Upper lobe of right lung (tissue), 1 donor: ENCODE measurements at places on chromosomes 12 and 14. TPM values are rescaled to one million over a fixed set of nuclear protein-coding genes. Genes with fewer than 3 reads are reported as not detected.

- no peak overlapping the region for H3K27ac ChIP-seq
- DNase-seq: no peak
- H3K4me1 ChIP-seq: no peaks in the 10 kb centered on the region
- no peaks in the 10 kb centered on the region for H3K27me3 ChIP-seq
- H3K4me3 ChIP-seq: no peak overlapping the region
- H3K36me3 ChIP-seq: no peaks in the 10 kb centered on the region
These were observed 8.4 kb upstream of the MYH7 start for GRCh38 chr14:23443881-23444280.

GRCh38 chr14:97706819-97707218 is 909.6 kb downstream of the VRK1 start:
- H3K36me3 ChIP-seq: no peaks in the 10 kb centered on the region
- H3K27ac ChIP-seq: no peak overlapping the region
- H3K4me1 ChIP-seq: no peaks in the 10 kb centered on the region
- no peak for DNase-seq
- H3K27me3 ChIP-seq: no peaks in the 10 kb centered on the region

GRCh38 chr12:3136641-3137267 is 59.6 kb downstream of the TSPAN9 start:
- no peaks in the 10 kb centered on the region for H3K27me3 ChIP-seq
- H3K4me1 ChIP-seq: peaks cover 45% of the 10 kb centered on the region
- H3K4me3 ChIP-seq: no peak overlapping the region
- H3K36me3 ChIP-seq: no peaks in the 10 kb centered on the region
- no peak for DNase-seq

DNA sequence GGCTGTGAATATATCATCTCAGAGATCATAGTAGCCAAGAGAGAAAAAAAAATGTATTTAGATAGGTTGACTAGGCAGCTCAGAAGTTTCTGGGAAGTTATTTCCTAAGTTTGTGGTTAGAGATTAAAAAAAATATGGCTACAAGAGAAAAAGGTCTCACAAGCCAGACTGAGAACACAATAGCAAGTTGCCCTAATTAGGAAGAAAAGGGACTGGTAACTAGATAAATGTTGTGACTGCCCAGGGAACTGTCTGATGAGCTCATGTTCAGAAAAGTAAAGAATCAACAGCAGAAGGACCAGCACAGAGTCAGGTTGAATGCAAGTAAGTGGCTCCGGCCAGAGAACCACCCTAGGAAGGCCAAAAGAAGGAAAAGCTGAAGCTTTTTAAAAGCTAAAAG is 256.6 kb downstream of the PRKD1 start:
- no peaks in the 10 kb centered on the region for H3K27me3 ChIP-seq
- no peaks in the 10 kb centered on the region for H3K4me1 ChIP-seq
- no peaks in the 10 kb centered on the region for H3K36me3 ChIP-seq
- no peak overlapping the region for H3K27ac ChIP-seq
- H3K4me3 ChIP-seq: no peak overlapping the region
- DNase-seq: no peak

DNA sequence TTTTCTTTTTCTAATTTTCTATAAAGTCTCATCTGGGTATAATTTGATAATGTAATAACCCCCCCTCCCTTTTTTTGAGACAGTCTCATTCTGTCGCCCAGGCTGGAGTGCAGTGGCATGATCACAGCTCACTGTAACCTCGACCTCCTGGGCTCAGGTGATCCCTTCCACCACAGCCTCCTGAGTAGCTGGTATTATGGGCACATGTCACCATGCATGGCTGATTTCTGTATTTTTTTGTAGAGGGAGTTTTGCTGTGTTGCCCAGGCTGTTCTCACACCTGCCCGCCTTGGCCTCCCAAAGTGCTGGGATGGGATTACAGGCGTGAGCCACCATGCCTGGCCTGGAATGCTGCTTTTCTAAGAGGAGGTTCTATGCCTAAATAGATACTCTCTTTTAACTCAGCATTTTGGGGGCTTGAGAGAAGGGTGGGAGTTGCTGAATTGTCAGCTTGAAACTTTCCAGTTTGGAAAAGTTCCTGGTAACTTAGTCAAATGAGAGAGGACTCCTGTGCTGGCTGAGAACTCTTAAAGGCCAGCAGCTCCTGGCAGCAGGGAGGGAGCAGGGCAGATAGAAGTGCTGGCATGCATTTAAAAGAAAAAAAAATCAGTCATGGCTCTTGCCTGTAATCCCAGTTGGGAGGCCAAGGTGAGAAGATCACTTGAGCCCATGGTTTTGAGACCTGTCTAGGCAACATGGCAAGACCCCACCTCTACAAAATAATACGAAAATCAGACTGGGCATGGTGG is 13.0 kb downstream of the NUDT4 start:
- H3K27ac ChIP-seq: peak overlapping the region; percentile 2
- H3K36me3 ChIP-seq: peaks cover 6% of the 10 kb centered on the region
- DNase-seq: no peak
- no peak overlapping the region for H3K4me3 ChIP-seq

- no peak overlapping the region for H3K27ac ChIP-seq
- peaks cover 13% of the 10 kb centered on the region for H3K4me1 ChIP-seq
- no peak for DNase-seq
- no peaks in the 10 kb centered on the region for H3K36me3 ChIP-seq
These were observed 15.1 kb downstream of the ZDHHC22 start for GRCh38 chr14:77126461-77126990.

DNA sequence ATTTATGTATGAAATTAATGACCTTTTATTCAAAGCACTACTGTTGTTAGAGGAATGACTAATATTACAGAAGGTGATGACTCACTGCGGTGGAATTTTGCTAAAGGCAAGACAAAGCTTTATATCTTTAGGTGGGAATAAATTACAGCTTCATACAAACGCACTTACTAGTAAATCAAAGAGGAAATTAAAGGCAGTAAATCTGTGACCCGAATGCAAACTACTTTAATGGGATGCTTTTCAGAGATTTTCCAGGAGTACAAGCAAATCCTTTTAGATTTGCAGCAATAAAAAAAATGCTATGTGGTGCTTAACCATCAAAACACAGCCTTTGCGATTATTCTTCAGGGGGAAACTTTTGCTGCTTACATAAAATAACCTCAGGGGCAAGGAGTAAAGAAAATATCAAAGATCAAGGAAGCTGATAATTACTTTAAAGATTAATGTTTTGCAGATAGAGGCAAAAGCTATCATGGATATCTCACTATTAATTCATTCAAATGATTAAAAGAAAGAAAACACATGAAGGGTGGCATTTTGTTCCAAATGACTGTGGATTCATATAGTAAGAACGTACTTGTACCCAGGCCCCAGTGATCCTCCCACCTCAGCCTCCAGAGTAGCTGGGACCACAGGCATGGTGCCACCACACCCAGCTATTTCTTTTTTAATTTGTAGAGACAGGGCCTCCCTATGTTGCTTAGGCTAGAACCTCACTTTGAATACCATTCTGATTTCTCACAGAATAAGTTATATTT is 98.9 kb downstream of the DENND5B start:
- no peak for DNase-seq
- no peak overlapping the region for H3K27ac ChIP-seq
- H3K36me3 ChIP-seq: no peaks in the 10 kb centered on the region

DNA sequence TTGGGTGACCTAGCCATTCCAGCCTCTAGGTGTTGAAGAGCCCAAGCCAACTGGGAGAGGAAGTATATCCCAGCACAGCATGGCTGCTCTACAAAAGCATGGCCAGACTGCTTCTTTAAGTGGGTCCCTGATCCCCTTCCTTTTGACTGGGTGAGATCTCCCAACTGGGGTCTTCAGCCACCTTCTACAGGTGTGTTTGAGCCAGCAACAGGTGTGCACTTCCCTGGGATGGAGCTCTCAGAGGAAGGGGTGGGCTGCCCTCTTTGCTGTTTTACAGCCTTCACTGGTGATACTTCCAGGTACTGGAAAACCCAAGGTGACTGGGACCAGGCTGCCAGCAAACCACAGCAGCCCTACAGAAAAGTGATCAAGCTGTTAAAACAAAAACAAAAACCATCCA is 14.2 kb upstream of the GNS start:
- no peak overlapping the region for H3K4me3 ChIP-seq
- H3K27ac ChIP-seq: no peak overlapping the region
- no peak for DNase-seq
- H3K27me3 ChIP-seq: no peaks in the 10 kb centered on the region

- H3K4me1 ChIP-seq: peaks cover 25% of the 10 kb centered on the region
- no peaks in the 10 kb centered on the region for H3K27me3 ChIP-seq
- peak overlapping the region; percentile 24 for H3K27ac ChIP-seq
- no peak for DNase-seq
These were observed 39.6 kb downstream of the DAD1 start for GRCh38 chr14:22549324-22549962.

GRCh38 chr14:31582286-31582691 is 21.1 kb downstream of the NUBPL start:
- no peaks in the 10 kb centered on the region for H3K36me3 ChIP-seq
- peaks cover 7% of the 10 kb centered on the region for H3K4me1 ChIP-seq
- no peak overlapping the region for H3K27ac ChIP-seq
- DNase-seq: no peak

GRCh38 chr14:89849931-89850330 is 104.6 kb downstream of the EFCAB11 start:
- no peak overlapping the region for H3K27ac ChIP-seq
- no peak for DNase-seq
- no peaks in the 10 kb centered on the region for H3K4me1 ChIP-seq
- H3K36me3 ChIP-seq: no peaks in the 10 kb centered on the region
- H3K4me3 ChIP-seq: no peak overlapping the region

DNA sequence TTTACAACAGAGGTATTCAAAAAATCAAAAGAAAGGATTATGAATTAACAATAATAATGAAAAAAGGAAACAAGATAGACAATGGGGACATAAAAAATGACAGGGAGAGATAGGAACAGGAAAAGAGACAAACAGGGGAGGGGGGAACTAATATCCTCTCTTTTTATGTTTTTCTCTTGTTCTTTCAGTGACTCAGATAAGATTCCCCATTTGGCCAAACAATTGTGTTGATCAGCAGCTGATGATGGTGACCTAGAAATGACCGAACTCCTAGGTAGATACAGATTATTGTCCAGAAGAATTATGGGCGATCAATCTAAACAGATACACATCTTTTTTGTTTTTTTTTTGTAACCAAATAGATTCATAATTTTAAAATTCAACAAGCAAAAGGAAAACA is 1277.2 kb upstream of the FLRT2 start:
- peaks cover 5% of the 10 kb centered on the region for H3K4me1 ChIP-seq
- no peak for DNase-seq
- H3K27me3 ChIP-seq: no peaks in the 10 kb centered on the region
- H3K4me3 ChIP-seq: no peak overlapping the region
- no peaks in the 10 kb centered on the region for H3K36me3 ChIP-seq
- no peak overlapping the region for H3K27ac ChIP-seq

DNA sequence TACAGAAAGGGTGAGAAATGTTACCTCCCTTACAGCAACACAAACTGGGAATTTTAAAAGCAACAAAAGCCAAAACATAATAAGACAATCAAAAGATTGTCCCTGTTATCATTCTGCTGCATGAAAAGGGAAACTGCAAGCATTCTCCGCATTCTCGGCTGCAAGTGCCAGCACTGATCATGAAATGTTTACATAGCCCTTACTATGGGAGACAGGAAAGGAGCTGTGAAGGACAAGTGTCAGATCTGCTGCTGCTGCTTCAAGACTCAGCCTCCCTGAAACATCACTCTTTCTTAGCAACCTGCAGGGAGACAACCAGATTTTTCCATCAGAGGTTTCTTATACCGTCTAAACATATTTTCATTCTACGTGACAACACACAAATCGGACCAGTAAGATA is 20.1 kb downstream of the DENND5B start:
- H3K36me3 ChIP-seq: no peaks in the 10 kb centered on the region
- H3K27ac ChIP-seq: no peak overlapping the region
- H3K4me3 ChIP-seq: no peak overlapping the region
- H3K4me1 ChIP-seq: no peaks in the 10 kb centered on the region
- no peak for DNase-seq

DNA sequence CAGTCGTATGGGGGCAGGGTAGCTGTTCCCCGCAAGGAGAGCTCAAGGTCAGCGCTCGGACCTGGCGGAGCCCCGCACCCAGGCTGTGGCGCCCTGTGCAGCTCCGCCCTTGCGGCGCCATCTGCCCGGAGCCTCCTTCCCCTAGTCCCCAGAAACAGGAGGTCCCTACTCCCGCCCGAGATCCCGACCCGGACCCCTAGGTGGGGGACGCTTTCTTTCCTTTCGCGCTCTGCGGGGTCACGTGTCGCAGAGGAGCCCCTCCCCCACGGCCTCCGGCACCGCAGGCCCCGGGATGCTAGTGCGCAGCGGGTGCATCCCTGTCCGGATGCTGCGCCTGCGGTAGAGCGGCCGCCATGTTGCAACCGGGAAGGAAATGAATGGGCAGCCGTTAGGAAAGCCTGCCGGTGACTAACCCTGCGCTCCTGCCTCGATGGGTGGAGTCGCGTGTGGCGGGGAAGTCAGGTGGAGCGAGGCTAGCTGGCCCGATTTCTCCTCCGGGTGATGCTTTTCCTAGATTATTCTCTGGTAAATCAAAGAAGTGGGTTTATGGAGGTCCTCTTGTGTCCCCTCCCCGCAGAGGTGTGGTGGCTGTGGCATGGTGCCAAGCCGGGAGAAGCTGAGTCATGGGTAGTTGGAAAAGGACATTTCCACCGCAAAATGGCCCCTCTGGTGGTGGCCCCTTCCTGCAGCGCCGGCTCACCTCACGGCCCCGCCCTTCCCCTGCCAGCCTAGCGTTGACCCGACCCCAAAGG is 804 bp downstream of the GAPDH start:
- H3K4me3 ChIP-seq: peak overlapping the region; percentile 91
- H3K36me3 ChIP-seq: peaks cover 57% of the 10 kb centered on the region
- H3K27ac ChIP-seq: peak overlapping the region; percentile 94
- peak; percentile 91 for DNase-seq
- H3K4me1 ChIP-seq: peaks cover 40% of the 10 kb centered on the region
- no peaks in the 10 kb centered on the region for H3K27me3 ChIP-seq

DNA sequence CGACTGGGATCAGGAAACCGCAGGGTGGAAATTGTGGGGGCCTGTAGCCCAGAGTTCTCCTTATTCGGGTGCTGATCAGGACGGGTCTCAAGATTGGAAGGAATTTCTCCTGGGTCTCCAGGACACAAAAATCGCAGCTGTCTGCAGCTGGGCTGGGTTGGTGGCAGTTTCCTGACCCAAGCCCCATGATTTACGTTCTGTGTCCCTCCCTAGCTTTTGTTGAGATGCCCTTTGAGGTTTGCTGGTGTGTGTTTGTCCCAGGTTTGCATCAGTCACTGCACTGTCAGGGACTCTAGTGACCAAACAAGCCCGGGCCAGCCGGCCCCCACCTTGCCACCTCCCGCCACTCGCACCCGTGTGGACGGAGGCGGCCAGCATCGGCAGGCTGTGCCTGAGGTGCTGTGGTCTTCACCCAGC is 89.5 kb downstream of the FBXL14 start:
- no peaks in the 10 kb centered on the region for H3K27me3 ChIP-seq
- H3K27ac ChIP-seq: no peak overlapping the region
- no peaks in the 10 kb centered on the region for H3K36me3 ChIP-seq

- no peaks in the 10 kb centered on the region for H3K4me1 ChIP-seq
These were observed 17.4 kb downstream of the KCNMB4 start for GRCh38 chr12:70383484-70383883.

The PIWIL1 gene
- total RNA-seq: not detected

The CLEC6A gene
- 2.0 TPM for total RNA-seq

The SIX1 gene
- 0.14 TPM for total RNA-seq

The MUCL1 gene
- not detected for total RNA-seq

The GPX2 gene
- 0.69 TPM for total RNA-seq

The PZP gene
- 0.67 TPM for total RNA-seq

The NTS gene
- total RNA-seq: 0.32 TPM

The KCNMB4 gene
- total RNA-seq: 6.0 TPM

The CNTN1 gene
- 15.1 TPM for total RNA-seq

The SIVA1 gene
- 66.1 TPM for total RNA-seq

The LHX5 gene
- total RNA-seq: not detected
